ENCODE measurements at places on chromosomes 4 and X.

GRCh38 chr4:166078383-166078782, 205.3 kb downstream of the TLL1 start:
- no peak for DNase-seq

DNA sequence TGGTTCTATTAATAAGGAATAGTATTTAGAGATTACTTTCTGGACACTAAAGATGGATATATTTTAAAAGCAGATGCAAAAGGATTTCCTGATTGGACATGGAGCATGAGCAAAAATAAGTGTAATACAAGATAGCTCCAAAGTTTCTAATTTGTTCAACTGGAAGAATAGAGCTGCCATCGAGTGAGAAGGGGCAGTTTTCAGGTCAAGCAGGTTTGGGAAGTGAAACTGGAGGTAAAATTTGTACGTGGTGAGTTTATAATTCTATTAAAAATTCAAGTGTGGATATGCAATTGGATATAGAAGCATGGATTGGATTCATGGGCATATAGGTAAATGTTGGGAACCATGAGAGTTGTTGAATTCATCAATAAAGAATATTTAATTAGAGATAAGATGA, 31.8 kb downstream of the PRDM8 start:
- no peak for DNase-seq

DNA sequence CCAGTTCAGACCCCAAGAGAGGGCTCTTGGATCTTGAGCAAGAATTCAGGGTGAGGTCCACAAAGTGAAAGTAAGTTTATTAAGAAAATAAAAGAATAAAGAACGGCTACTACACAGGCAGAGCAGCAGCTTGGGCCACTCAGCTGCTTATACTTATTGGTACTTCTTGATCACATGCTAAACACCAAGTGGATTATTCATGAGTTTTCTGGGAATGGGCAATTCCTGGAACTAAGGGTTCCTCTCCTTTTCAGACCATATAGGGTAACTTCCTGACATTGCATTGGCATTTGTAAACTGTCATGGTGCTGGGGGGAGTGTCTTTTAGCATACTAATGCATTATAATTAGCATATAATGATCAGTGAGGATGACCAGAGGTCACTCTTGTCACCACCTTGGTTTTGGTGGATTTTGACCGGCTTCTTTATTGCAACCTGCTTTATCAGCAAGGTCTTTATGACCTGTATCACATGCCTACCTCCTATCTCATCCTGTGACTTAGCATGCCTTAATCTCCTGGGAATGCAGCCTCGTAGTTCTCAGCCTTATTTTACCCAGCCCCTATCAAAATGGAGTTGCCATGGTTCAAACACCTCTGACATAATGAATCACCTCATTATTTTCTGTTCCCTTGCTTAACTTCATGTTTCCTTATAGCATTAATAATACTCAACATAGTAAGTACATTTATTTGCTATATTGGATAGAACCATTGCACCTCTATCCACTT, 476.3 kb downstream of the DTHD1 start:
- no peak for DNase-seq

GRCh38 chr4:66585767-66586166, 915.5 kb upstream of the EPHA5 start:
- DNase-seq = no peak

GRCh38 chr4:48985976-48986653, at the start of gene CWH43:
Gene CWH43 (plus strand): TSS chr4:48986275. CDS start chr4:48986430, 155 bp downstream.
- no peak for DNase-seq

- no peak for DNase-seq
These were observed 11.2 kb downstream of the MEPE start for GRCh38 chr4:87843936-87844335.

- no peak for DNase-seq
These were observed 117.0 kb downstream of the DHRSX start for GRCh38 chrX:2383735-2384134.

- no peak for DNase-seq
These were observed at the start of gene DRP2 for GRCh38 chrX:101219116-101219863. Gene DRP2 (plus strand): TSS chrX:101219786. CDS start chrX:101231648, 11,862 bp downstream.

DNA sequence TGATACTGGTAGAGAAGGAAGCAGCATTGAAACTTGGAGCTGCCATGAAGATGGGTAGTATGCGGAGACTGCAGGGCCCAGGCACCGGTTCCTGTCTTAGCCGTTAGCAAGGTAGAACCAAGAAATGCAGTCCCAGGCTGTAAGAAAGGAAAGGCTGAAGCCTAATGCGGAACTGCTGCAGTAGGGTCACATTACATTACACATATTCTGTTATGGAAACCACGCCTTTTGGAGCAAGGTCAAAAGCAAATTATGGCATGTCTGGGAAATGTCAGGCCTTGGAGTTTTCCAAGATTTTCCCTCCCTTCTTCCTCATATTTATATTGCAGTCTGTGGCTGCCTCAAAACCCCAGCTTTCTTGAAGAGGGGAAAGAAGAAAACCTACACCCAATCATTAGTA, 204.8 kb upstream of the RASGEF1B start:
- no peak for DNase-seq

GRCh38 chr4:173432430-173432829, 33.5 kb upstream of the SCRG1 start:
- no peak for DNase-seq

DNA sequence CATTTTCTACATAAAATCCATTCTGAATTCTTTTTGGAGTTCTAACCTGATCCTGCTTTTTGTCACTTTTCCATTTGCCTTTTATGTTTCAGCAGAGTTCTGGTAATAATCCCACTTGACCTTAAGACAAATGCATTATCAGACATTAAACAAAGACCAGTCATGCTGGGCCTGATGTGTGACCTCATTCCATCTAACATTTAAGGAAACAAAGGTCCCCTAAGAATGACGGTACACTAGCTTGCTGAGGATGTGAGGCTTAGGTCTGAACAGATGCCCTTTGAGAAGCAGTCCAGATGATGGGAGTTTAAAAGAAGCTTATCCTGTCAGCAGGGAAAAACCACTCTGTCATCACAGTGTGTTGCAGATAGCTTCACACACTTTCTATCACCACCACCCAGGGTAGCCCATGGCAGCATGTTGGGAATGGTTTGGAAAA, 38.1 kb upstream of the PDE5A start:
- DNase-seq = no peak

DNA sequence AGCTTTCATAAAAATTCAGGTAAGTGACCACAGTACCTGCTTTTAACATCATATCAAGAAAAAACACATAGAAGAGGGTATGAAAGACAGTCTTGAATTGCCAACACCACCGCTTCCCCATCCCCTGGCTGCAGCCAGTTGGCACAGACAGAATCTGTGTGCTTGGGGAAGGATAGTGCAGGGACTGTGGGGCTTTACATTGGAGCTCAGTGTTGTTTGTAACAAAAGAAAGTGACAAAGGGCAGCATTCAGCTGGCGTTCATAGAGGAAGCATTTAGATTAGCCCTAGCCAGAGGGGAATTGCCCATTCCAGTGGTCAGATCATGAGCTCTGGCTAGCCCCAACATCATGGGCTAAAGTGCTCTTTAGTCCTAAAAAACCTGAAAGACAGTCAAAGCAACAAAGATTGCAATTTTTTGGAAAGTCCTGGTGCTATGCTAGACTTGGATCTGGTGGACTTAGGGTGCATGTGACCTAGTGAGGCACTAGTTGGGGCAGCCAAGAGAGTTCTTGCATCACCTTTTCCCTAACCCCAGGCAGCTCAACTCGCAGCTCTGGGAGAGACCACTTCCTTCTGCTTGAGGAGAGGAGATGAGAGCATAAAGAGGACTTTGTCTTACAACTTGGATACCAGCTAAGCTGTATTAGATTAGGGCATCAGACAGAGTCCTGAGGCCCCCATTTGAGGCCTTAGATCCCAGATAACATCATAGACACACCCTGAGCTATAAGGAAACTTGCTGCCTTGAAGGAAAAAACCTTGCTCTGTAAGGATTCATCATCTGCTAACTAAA, 1602.4 kb upstream of the ADGRL3 start:
- DNase-seq = no peak

GRCh38 chrX:151680805-151681204, 14.5 kb upstream of the PRRG3 start:
- no peak for DNase-seq

DNA sequence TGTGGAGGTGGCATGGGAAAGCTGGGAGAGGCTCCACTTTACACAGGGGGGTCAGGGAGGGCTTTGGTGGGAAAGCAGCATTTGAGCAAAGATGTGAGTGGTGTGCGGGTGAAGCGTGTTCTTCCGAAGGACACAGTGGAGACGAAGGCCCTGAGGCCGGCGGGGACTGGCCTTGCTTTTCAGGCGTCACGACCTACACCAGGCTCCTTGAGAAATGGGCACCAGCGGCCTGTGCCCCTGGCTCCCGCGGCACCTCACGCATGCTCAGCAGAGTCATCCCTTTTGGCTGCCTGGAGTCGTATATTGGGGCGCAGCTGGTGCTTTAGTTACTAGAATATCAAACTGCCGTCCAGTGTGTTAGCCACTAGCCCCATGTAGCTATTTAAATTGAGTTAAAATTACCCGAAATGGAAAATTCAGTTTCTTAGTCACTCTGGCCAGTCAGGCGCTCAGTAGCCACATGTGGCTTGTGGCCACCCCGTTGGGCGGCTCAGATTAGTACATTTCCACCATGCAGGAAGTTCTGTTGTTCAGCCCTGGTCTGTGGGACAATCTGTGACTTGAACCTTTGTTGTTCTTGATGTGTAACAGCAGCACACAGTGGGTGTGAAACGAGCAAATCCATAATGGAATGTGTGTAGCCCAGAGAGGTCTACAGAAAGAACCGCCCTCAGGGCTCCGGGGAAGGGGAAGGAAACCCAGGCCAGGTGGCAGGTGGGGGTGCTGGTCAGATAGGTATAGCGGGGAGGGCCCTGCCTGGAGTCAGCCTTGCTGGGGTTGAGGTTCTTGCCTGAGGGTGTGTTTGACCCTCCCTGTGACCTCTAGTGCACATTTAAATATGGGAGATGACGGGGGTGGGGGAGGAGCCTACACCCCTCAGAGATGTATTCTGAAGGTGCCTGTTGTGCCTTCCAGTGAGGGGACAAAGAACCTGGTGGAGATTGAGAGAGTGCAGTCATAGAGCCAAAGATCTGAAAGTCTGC, 30.4 kb downstream of the TBC1D14 start:
- no peak for DNase-seq

GRCh38 chr4:145530189-145530588, 48.5 kb downstream of the SMAD1 start:
- no peak for DNase-seq

DNA sequence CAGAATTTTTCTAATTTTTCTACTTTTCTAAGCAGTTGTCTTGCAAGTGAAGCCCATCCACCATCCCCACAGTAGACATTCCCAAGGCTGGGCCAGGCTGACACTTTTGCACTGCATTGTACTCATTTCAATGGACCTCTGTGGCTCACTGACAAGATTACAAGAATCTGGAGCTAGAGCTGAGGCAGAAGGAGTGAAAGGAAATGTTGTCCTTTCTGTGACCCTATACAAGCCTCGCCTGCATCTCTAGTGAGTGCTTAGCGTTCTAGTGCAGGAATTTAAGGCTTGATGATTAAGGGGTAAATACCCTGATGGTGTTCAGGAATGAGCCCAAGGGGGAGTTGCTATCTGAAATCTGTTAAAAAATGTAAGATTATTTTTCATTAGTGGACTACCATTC, 6.3 kb downstream of the MAGED1 start:
- DNase-seq = no peak

GRCh38 chrX:13955975-13956374, 73.7 kb downstream of the GEMIN8 start:
- no peak for DNase-seq

All from activated naive CD4-positive, alpha-beta T cell treated with anti-CD3 and anti-CD28 coated beads, Interleukin-2, amount 50 U/mL, for 72 hours (primary cell).